Anterior cingulate cortex (tissue), 58 donors: ENCODE measurements at places on chromosomes 4 and X.

DNA sequence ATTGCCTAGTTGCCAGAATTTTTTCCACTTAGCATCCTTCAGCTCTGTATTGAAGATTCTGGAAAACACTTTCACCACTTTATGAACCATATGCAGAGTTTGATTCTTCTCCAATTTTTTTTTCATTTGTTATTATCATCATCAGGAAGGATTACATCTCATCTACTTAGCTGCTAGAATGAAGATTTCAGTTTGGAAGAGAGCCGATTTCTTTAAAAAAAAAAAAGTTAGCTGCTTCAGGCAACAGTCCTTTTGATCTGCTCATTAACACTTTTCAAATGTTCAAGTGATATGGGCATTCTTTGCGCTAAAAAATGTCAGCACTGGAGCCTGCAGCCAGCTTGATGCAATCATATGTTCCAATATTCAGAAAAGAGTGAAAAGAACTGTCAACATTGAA lies 76.2 kb downstream of the ANTXR2 start:
- no peak for DNase-seq

DNA sequence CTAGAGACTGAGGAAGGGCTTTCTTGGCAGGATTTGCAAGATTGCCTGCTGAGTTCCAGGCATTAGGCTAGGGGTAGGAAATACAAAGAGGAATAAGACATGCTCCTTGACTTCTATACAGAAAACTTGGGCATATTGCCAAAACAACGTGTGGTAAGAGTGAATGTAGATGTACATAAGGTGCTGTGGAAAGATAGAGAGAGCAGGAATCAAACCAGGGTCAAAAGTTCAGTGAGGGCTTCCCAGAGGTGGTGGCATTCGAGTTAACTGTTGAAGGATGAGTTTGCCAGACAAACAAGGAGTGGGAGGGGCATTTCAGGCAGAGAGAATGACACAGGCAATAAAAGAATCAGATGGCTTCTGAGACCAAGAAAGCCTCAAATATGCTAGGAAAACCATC lies 187.9 kb downstream of the KDR start:
- DNase-seq = no peak

GRCh38 chr4:38563707-38564495 lies 100.1 kb upstream of the KLF3 start:
- DNase-seq = peak; percentile 47

DNA sequence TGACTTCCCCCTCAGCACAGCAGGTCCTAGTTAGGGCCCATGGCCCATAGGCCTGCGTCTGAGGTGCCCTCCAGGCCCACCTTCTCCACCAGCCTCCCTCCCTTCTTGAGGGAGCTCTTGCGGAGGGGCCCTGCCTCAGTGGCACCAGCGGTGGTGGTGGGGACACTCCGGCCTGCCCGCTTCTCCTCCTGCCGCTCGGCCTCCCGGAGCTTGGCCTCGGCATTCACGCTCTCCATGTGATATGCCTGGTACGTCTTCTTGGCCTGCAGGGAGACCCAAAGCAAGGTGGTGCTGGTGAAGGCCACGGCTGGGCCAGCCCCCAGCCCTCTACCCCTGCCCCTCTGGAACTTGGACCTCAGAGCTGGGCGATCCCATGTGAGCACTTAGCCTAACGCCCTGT lies 5.5 kb downstream of the ARHGAP4 start:
- no peak for DNase-seq

DNA sequence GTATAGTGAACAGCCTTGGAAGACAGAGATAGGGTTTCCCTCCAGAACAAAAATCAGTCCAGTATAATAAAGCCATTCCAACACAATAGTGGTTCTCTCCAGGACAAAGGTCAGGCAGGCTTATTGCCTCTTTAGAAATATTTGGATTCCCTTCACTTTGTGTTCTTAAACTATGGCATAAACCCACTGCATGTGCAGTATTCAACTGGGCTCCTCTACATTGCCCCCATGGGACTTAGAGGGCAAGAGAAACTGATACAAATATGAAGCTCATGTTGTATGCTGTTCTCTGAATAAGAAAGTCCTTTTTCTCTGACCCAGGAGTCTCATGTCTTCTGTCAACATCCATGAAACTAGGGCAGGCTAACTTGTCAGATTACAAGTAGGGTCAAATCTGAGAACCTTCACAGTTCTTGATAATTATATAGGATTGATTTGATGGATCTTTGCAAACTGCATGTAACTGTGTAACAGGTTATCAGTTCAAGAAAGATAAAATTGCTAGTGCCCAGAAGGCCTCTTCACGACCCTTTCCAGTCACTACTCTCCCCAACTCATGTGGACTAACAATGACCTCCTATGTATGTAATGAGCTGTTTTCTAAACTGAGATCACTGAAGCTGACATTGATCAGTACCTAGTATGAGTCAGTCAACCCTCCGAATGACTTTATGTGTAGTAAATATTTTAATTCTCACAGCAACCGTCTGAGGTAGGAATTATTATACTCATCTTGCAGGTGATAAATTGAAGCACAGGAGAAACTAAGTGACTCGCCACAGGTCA lies 31.9 kb upstream of the FAM9C start:
- no peak for DNase-seq

- DNase-seq = no peak
These were observed 67.3 kb downstream of the PDLIM5 start for GRCh38 chr4:94519019-94519418.

- DNase-seq = no peak
These were observed 43.5 kb downstream of the LHFPL1 start for GRCh38 chrX:112636288-112636687.

DNA sequence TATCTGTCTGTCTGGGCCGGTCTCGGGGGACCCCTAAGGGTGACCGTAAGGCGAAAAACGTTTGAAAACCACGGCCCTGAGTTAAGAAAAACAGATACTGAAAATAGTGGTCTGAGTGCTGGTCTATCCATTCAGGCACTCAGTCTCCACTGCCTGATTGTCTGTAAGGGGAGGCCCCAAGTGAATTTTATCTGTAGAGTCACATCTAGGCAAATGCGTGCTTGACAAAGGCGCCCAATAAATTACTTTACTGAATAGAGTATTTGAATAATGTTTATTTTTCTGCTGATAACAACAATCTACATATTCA lies 465 bp downstream of the HNRNPH2 start:
- no peak for DNase-seq

- no peak for DNase-seq
These were observed 102.0 kb downstream of the TSPAN5 start for GRCh38 chr4:98556451-98556850.

DNA sequence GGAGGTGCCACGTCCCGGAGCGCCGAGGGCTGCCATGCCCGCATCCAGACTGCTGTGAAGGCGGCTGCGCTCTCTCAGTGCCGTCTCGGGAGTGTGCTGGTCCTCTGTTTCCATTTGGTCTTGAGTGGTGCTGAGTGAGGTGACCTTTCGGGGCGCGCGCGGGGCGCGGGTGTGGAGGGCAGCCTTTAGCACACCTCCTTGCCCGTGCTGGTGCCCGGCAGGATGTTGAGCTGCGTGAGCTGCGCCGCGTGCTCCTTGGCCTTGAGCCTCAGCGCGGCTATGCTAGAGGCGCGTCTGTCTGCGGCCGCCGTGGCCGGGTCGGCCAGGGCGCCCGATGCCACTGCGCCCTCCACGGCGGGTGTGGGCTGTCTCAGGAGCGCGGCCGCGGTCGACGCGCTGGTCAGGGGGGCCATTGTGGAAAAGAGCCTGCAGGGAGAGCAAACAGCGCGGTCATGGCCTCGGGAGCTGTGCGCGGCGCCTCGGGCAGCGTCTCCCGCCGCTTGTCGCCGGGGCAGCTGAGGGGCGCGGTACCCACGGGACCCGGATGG lies 11.2 kb downstream of the ARX start:
- no peak for DNase-seq

GRCh38 chr4:67051000-67051789 lies 494.1 kb downstream of the CENPC start:
- DNase-seq = no peak

GRCh38 chr4:127140306-127140705 lies 492.5 kb upstream of the INTU start:
- DNase-seq = no peak

- DNase-seq = no peak
These were observed 18.2 kb downstream of the CTSO start for GRCh38 chr4:155935389-155935986.

GRCh38 chr4:56231410-56231809 lies 155.9 kb downstream of the AASDH start:
- DNase-seq = no peak

DNA sequence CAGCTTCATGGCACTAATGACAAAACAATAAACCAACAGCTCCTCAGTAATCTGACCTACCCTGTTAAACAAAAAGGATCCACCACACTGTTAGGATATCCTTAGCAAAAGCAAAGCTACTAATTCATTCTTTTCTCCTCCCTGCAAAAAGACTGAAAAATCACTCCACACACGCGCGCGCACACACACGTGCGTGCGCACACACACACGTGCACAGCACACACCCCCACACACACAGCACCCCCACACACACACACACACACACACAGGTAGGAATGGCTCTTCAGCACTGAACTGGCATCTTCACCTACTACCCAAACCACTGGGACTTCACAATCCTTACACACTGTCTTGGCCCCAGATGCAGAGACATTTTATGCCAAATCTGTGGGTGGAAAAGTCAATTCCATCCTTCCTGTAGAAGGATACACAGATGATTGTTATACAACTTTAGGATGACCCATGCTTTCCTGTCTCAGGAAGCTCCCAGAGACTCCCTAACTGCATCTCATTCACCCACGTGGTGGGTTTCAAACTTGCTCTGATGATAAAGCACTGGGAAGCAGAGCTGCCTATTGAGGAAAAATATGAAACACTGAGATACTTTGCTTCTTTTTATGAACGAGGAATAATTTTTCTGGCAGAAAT lies 102.5 kb downstream of the TSPAN5 start:
- no peak for DNase-seq

GRCh38 chr4:124525524-124525923 lies 187.0 kb downstream of the ANKRD50 start:
- no peak for DNase-seq

GRCh38 chr4:2837904-2838496 lies 5.6 kb upstream of the ADD1 start:
- no peak for DNase-seq

GRCh38 chr4:89682808-89683207 lies 154.2 kb downstream of the SNCA start:
- no peak for DNase-seq

- no peak for DNase-seq
These were observed 90.8 kb downstream of the FNIP2 start for GRCh38 chr4:158859661-158860060.

GRCh38 chr4:171857302-171858012 lies 44.3 kb downstream of the GALNTL6 start:
- no peak for DNase-seq

DNA sequence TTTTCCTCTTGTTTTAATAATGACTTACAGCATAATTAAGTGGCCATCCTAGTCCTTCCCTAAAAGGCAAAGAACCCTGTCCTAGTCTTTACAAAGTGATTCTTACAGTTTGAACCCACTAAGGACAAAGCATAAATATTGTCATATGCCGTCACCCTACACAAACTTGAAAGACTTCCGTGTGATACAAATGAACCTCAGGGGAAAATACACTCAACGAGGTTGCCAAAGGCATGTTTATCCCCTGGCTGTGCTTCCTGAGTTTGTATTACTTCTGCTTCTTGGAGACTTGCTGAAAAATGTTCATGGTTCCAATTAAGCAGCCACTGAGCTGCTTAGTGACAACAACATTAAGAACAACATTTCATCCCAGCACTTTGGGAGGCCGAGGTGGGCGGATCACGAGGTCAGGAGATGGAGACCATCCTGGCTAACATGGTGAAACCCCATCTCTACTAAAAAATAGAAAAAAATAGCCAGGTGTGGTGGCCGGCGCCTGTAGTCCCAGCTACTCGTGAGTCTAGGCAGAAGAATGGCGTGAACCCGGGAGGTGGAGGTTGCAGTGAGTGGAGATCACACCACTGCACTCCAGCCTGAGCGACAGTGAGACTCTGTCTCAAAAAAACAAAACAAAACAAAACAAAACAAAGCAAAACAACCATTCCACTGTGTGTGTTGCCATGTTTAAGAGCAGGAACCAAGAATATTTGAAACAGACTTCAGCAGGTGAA lies 16.2 kb downstream of the RASSF6 start:
- DNase-seq = no peak

DNA sequence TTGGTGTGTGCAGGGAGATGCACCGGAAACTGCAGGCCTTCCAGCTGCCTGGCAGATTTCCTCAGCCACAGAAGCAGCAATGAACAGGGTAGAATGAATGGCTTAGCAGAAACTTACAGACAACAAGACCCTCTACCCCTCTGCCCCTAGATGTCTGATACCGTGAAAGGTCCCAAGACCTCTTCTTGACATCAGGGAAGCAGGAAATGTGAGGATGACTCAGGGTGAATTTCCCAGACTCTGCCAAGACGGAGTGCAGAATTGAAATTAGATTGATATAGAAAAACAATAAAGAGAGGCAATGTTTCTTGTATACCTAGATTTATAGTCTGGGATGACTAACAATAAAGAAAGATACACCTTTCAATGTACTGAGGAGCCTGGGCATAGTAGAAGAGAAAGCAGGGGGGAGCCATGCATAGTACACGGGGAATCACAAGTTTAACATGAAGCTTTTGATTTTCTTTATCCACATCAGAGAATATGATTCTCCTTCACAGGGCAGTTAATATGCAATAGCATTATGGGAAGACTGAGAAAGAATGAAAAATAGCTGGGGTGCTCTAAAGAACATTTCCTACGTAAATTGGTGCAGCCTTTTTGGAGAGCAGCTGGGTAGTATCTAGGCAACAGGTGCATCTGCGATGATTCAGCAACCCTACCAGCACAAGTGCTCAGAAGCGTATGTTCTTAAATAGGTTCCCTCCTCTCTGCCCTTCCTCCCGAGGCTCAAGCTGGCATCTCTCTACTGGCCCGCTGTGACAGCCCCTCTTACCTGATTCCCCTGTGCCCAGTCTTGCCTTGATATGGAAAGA lies 18.3 kb upstream of the CXCR3 start:
- DNase-seq = no peak

DNA sequence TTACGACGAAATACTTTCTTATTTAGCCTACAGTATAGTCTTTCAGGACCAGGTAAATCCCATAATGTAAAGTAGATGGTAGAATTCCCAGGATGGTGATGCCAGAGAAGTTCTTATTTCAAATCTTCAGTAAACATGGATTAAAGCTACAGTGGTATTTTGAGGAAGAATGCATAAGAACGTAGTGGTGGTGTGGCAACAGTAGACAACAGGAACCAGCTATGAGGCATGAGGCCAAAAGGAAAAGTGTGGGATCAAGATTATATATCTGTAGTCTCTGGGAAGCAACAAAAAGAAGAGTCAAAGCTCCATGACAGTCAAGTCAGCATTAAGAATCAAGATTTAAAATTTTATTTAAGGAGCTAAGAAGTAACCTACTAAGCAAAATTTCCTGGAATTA lies 60.2 kb downstream of the METTL14 start:
- DNase-seq = no peak

DNA sequence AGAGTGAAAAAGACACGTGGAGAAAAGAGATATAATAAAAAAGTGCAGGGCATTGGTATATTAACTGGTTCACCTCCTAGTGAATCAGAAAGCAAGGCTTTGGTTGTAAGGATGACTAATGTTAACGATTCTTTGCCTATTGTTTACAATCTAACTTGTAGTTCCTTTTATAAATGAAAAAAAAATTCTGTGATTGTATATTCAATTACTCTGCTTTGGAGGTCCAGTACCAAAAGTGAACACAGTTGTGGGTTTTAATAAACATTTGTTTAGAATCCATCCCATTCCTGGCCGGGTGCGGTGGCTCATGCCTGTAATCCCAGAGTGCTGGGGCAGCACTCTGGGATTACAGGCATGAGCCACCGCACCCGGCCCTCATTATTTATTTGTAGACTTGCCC lies 36.9 kb upstream of the PRSS12 start:
- no peak for DNase-seq
